Activated T-cell treated with anti-CD3 and anti-CD28 coated beads, Interleukin-2, amount 50 U/mL, for 72 hours (primary cell): ENCODE measurements at places on chromosomes 12 and 14. TPM values are rescaled to one million over a fixed set of nuclear protein-coding genes. Genes with fewer than 3 reads are reported as not detected.

DNA sequence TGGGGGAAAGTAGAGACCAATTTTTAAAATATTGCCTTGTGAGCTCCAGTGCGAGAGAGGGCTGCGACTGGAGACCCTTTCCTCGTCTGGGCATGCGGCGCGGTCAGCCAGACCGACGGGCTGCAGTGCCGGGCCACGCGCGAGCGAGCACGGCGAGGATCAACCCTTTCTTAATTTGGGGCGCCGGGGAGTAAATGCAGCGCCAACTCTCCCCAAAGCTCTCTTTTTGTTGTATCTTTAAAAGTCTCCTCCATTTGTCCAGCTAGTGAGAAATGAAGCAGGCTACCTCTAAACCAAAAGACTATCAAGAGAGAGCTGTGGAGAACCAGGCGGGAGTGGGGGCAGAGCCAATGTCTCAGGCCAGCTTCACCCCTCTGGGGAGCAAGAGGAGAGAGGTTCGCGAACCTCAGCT lies 1.4 kb downstream of the SIX1 start:
- peak overlapping the region; percentile 81 for H3K4me3 ChIP-seq
- H3K27me3 ChIP-seq, result peaks cover 88% of the 10 kb centered on the region
- DNase-seq, result no peak
- H3K27ac ChIP-seq, result peak overlapping the region; percentile 17

- H3K4me1 ChIP-seq, result peaks cover 24% of the 10 kb centered on the region
- H3K36me3 ChIP-seq, result no peaks in the 10 kb centered on the region
- H3K4me3 ChIP-seq, result no peak overlapping the region
- H3K27ac ChIP-seq, result no peak overlapping the region
- H3K27me3 ChIP-seq, result no peaks in the 10 kb centered on the region
- no peak for DNase-seq
Observed at GRCh38 chr12:51437431-51437830, 12.8 kb downstream of the SLC4A8 start.

DNA sequence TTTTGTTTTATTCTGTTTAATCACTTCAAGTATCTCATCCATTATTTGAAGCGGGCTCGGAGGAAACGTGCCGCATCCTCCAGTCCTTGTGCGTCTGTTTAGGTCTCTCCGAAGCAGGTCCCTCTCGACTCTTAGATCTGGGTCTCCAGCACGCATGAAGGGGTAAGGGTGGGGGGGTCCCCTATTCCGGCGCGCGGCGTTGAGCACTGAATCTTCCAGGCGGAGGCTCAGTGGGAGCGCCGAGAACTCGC lies 311 bp upstream of the LGR5 start:
- H3K27ac ChIP-seq, result no peak overlapping the region
- DNase-seq, result no peak

SLC11A2 gene
- 54.5 TPM for total RNA-seq

HOXC6 gene
- not detected for total RNA-seq

DNA sequence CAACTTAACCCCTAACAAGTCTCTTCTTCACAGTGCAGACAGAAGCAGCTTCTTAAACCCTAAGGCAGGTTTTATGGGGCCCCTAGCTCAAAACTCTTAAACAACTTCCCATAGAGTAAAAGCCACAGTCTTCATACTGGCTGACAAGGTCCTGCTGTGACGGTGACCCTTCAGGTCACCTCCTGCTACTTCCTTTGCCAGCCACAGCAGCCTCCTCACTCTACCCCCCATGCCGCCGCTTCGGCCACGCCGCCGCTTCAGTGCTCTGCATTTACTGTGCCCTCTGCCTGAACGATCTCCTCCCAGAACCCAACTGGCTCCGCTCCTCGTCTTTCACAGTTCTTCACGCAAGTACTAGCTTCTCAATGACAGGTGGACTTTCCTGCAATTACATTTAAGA lies 45.5 kb downstream of the ACADS start:
- no peaks in the 10 kb centered on the region for H3K27me3 ChIP-seq
- H3K4me3 ChIP-seq, result no peak overlapping the region
- peaks cover 7% of the 10 kb centered on the region for H3K36me3 ChIP-seq
- H3K27ac ChIP-seq, result peak overlapping the region; percentile 51
- H3K4me1 ChIP-seq, result peaks cover 22% of the 10 kb centered on the region

AMN gene
- 3.9 TPM for total RNA-seq

OLR1 gene
- not detected for total RNA-seq

DNA sequence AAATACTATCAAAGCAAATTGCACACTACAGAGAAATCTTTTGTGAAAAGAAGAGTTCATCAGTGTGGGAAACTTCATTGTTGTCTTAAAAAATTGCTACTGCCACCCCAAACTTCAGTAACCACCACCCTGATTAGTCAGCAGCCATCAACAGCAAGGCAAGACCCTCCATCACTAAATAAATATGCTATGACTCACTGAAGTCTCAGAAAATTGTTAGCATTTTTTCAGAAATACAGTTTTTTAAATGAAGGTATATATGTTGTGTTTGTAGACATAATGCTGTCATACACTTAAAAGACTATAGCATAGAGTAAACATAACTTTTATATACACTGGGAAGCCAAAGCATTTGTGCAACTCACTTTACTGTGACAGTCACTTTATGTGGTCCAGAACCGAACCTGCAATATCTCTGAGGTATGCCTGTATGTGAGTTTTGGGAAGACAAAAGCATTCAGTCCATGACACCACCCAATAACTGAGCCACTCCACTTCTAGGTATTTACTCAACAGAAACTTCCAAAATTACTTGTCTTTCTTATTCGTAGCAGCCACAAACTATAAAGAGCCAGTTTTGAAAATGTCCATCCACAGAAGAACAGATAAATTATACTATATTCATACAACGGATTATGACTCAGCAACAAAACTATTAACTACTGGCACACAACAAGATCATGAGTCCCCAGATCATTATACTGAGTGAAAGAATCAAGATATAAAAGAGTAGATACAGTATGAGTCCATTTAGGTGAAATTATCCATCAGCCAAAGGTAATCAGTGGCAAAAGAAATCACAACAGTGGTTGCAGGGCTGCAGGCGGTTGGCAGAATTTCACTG lies 649.6 kb downstream of the BCL11B start:
- DNase-seq, result no peak
- H3K4me1 ChIP-seq, result no peaks in the 10 kb centered on the region
- no peaks in the 10 kb centered on the region for H3K27me3 ChIP-seq
- H3K27ac ChIP-seq, result no peak overlapping the region
- no peaks in the 10 kb centered on the region for H3K36me3 ChIP-seq

DNA sequence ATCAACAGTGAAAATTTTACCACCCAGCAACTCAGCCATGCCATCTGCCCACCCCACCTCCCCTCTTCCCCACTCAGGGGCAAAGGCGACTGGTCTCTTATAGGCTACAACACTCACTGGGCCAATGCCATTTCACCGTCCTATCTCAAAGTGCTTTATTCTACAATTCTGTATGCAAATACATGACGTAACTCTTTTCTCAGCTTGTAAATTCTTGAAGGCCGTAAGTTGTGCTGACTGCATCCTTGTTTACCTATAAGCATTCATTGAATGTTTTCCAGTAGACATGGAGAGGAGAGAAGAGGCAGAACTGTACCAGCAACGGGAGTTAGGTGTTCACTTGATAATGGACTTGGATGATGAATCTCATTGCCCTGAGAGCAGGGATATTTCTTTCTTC lies 15.6 kb downstream of the BCL2L14 start:
- no peak overlapping the region for H3K27ac ChIP-seq
- no peaks in the 10 kb centered on the region for H3K4me1 ChIP-seq
- H3K36me3 ChIP-seq, result no peaks in the 10 kb centered on the region
- no peak overlapping the region for H3K4me3 ChIP-seq
- H3K27me3 ChIP-seq, result peaks cover 6% of the 10 kb centered on the region
- no peak for DNase-seq

DNA sequence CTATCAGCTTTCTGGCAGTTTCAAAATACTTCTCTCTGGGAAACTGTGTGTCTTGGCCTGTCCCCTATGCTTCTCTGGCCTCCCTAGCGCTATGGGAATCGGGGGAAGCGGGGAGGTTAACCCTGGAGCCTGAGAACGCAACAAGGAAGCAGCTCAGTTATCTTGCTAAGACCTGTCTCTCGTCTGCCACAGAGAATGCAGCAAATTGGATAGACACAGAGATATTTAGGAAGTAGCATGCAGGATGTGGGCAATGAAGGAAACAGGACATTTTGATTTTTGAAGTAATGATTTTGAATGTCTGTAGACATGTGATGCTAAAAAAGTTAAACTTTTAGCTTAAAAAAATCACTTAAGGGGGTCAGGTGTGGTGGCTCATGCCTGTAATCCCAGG lies 6.6 kb upstream of the CALCOCO1 start:
- no peak overlapping the region for H3K4me3 ChIP-seq
- no peaks in the 10 kb centered on the region for H3K36me3 ChIP-seq
- H3K27me3 ChIP-seq, result no peaks in the 10 kb centered on the region

TAS2R19 gene
- 2.1 TPM for total RNA-seq

- no peaks in the 10 kb centered on the region for H3K27me3 ChIP-seq
- H3K4me3 ChIP-seq, result no peak overlapping the region
- DNase-seq, result no peak
- no peaks in the 10 kb centered on the region for H3K4me1 ChIP-seq
- peaks cover 1% of the 10 kb centered on the region for H3K36me3 ChIP-seq
Observed at GRCh38 chr12:106994579-106995220, 7.8 kb upstream of the MTERF2 start.

DNA sequence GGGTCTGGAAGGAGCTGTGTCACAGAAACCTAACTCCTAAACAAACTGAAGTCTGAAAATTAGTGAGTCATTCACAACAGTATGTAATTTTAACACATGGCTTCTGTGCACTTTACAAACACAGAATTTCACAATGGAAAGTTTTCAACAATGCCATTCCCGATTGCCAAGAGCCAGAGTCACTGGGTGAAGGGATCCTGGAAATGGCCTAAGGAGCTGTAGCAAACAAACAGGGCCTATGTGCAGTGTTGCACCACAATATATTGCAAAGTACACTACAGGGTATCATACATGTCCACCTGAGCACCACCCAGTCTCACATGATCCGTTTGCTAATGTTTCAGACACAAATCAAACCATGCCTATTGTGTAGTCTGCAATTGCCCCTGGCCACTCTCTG lies 184.7 kb upstream of the OTX2 start:
- DNase-seq, result no peak
- H3K27me3 ChIP-seq, result peaks cover 9% of the 10 kb centered on the region
- H3K4me3 ChIP-seq, result no peak overlapping the region
- peaks cover 4% of the 10 kb centered on the region for H3K36me3 ChIP-seq

DNA sequence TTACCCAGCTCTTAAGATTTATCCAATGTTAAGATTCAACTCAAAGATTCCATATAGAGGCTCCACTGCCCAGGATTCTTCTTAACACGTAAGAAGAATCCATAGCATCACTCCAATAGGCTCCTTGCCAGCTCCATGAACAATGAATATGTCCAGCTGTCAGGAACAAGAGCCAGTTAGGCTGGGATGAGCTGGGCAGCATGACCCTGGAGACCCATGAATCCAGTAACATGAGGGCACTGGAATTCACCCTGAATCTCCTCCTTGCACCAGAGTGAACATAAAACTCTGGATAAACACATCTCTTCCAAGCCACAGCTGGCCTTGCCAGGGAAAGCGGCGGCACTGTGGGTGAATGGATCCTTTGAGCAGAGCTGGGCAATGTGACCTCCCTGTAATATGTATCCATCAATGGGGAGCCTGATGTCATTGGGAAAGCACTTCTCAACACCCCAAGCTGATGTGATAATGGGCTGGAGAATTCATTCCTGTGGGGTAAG lies 24.4 kb upstream of the TC2N start:
- H3K27ac ChIP-seq, result no peak overlapping the region
- no peak overlapping the region for H3K4me3 ChIP-seq
- peaks cover 47% of the 10 kb centered on the region for H3K4me1 ChIP-seq
- no peak for DNase-seq
- H3K27me3 ChIP-seq, result no peaks in the 10 kb centered on the region
